ENCODE measurements at places on chromosomes 1 and 21.

DNA sequence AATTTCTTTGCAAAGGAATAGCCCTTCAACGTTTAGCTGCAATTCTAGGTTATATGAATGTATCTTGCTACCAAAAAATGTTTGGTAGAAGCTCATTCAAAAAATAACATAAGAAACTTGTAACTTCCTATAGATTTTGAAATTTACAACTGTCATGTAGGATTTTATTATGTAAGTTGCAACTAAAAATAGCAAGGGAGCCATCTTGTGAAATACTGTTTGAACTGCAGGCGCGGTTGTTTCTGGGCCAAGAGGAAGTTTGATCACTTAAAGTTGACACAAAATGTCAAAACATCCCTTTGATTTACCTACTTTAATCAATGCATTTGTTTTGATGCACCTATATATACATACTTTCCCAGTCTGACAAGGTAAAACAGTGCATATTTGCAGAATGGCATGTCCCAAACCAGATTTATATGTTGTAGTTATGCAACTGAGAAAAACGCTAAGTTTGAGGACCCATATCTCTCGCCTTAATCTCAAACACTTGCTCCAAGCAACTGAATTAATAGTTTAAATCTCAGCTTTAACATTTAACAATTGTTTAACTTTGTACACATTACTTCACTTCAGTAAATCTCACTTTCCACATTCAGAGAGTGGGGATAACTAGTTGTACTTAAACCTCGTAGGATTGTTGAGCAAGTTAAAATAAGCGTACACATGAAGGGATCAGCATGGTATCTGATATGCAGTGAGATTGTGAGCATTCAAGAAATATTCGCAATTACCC, 63.9 kb downstream of the KCNK2 start:
- DNase-seq: no peak

- no peak for DNase-seq
Measured at GRCh38 chr21:37088186-37088735, 15.2 kb downstream of the TTC3 start.

DNA sequence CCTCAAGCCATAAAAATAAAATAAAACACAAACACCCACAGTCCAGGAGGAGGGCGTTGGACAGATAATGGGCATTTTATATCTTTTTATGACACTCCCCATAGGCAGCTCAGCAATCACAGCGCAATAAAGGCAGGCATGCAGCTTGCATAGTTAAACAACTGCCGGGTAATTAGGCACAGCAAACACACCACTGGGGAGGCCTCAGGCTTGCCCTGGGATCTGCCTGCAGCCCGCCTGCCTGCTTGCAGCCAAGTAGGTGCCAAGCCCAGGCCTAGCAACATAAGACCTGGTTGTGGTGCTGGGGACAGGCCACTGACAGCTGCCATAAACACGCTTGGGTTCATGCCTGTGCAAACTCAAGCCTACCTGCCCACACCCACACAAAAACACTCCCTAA, 54.2 kb downstream of the DMAP1 start:
- DNase-seq: no peak

- no peak for DNase-seq
Measured at GRCh38 chr1:110258734-110259133, 48.6 kb downstream of the KCNC4 start.

GRCh38 chr1:30320581-30320890, 402.8 kb downstream of the MATN1 start:
- no peak for DNase-seq

GRCh38 chr1:148334339-148335130, 148.6 kb downstream of the PPIAL4G start:
- DNase-seq: peak; percentile 75

DNA sequence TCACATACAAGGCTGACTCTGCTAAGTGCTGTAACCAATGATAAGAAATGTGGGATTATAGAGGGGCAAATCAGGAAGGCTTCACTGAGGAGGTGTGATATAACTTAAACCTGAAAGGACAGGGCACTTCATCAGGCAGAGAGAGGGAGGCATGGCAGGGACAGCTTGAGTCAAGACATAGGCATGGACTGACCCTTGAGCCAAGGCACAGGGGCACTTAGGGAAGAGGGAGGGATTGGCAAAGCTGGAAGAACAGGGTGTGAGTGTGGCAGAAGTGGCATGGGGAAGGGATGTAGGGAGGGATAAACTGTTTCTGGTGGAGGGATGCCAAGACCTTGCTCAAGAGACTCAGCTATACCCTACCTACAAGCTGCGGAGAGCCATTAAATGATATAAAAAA, 81.3 kb downstream of the PLXNA2 start:
- DNase-seq: no peak

DNA sequence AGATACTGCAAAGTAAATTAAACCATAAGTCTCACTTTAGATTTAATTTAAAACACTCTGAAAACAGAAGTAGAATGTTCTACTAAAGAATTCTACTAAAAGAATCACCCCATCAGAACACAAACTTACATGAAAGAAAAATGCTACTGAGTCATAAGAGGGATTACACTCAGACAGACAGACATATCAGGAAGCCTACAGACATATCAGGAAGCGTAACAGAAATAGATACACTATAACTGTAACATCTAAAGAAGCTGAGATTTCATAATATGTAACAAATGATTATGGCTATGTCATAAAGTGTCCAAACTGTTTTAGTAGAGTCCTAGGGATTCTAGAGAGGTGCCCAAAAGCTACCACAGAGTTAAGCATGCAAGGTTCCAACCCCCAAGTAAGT, 23.9 kb downstream of the FOXJ3 start:
- no peak for DNase-seq

DNA sequence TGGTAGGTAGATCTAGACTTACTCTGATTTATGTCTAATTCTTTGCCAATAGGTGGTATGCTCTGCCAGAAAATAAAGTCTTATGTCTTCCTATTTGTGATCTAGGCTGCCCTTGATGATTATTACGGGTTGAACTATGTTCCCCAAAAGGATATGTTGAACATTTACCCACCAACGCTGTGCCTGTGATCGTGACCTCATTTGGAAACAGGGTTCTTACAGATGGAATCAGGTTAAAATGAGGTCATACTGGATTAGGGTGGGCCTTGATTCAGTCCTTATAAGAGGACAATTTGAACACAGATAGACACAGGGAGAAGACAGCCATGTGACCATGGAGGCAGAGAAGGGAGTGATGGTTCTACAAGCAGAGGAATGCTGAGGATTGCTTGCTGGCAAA, 95.1 kb upstream of the BCAR3 start:
- no peak for DNase-seq

DNA sequence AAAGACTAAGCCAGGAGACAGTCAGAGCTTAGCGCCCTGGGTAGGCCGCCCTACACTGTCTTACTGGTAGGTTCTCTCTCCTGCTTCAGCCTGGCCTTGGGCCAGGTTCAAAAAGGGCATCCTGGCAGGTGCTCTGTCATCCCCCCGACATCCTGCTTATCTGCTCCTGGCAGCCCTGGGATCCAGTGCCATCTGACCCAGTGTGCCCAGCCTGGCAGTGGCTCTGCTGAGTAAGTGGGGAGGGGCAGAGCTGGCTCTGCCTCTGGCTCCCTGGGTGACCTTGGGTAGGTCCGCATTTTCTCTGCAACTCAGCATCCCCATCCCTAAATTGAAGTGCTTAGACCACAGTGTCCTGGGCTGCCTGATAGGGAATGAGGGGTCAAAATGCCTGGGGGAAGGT, 549.9 kb downstream of the PTPRU start:
- no peak for DNase-seq

GRCh38 chr1:216894494-216894893, 171.3 kb upstream of the ESRRG start:
- no peak for DNase-seq

DNA sequence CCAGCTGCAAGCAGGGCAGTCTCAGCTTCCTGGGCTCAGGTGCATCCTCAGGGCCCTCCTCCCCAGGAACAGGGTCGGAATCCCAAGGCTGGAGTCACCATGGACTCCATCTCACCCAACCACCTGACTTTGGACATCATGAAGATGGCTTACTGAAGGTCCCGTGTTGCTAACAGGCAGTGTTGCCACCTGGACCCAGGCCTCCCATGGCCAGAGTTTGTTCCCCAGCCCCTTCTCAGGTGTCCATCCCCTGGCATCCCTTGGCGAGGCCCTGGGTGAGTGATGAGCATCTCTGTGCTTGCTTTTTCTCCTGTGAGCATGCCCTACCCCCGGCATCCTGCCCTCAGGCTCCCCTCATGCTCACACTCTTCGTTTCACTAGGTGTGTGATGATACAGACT, 101.7 kb upstream of the EDN2 start:
- no peak for DNase-seq

GRCh38 chr1:23625459-23625858, 66.1 kb upstream of the RPL11 start:
- DNase-seq: no peak

DNA sequence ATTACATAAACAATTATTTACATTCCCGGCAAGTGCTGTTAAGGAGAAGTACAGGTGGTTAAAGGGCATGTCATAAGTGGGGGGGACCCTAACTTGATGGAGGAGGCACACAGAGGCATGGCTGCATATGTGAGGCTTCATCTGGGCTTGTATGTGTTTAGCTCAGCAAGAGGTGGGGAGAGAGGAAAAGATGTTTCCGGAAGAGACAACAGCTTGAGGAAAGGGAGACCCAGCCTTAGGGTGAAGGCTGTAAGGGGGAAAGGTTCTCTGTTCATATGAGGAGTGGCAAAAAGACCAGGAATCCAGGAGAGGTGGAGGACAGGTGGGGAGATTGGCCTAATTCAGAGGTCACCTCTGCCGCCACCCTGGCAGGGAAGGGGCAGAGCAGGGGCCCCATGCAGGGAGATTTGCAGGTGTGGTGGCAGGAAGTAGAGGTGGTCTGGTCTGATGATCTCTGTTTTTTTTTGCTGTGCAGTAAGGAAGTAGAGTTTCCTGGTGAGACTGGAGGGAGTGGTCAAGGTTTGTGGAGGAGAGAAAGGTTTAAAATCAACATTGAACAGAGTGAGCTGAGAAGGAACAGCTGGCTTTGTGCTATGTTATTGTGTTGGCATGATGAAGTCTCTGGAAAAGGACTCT, 9.0 kb downstream of the TRAF5 start:
- no peak for DNase-seq

DNA sequence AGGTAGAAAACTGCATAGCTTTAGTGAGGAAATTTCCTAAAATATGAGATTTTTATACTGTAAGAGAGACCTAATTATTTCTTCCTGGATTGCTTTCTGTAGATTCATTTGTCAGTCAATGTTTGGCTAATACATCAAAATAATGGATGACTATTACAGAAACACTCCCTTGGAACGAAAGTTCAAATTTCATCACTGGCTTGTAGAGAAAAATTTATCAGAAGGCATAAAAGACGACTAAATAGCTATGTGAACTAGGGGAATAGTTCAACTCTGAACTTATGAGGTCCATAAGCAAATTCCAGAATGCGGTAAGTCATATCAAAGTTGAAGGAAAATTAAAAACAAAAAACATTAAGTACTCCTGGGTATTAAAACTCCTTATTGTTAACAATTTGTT, 36.0 kb downstream of the WNT2B start:
- no peak for DNase-seq

- DNase-seq: no peak
Measured at GRCh38 chr1:160623227-160623633, 23.6 kb downstream of the SLAMF1 start.

- no peak for DNase-seq
Measured at GRCh38 chr1:193538003-193538354, 351.6 kb upstream of the B3GALT2 start.

DNA sequence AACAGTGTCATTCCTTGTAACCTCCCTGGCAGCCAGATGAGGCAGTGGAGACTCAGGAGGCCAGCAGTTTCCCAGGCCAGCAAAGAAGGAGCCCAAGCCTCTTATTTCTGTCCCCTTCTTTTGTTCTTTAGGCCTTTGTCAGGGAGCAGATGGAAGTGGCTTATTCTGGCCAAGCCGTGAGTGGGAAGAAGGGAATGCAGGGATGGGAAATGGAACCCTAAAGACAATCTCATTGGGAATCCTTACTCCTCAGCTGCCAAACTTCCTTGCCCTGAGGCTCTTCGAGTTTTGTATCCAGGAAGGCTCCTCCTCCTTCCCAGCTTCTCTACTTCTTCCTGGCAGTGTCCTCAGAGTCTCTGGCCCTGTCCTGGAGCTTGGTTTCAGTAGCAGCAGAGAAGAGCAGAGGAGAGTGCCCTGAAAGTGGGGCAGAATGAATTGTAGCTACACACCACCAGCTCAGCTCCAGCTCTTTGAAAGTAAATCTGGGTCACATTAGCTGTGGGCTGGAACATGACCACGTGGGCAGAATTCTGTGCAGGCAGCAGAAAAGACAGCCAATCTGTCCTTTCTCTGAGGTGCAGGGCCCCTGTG, 63.9 kb downstream of the NDUFS5 start:
- DNase-seq: no peak

GRCh38 chr1:42660907-42661500, 2.8 kb downstream of the PPIH start:
- no peak for DNase-seq

GRCh38 chr1:207762622-207763021, 10.8 kb downstream of the CD46 start:
- no peak for DNase-seq

GRCh38 chr1:180210008-180210620, 19.9 kb upstream of the LHX4 start:
- no peak for DNase-seq

- DNase-seq: no peak
Measured at GRCh38 chr1:63663301-63663700, 70.1 kb downstream of the PGM1 start.
